Pancreas (tissue), 10 donors: ENCODE measurements at places on chromosomes 12 and 14.

DNA sequence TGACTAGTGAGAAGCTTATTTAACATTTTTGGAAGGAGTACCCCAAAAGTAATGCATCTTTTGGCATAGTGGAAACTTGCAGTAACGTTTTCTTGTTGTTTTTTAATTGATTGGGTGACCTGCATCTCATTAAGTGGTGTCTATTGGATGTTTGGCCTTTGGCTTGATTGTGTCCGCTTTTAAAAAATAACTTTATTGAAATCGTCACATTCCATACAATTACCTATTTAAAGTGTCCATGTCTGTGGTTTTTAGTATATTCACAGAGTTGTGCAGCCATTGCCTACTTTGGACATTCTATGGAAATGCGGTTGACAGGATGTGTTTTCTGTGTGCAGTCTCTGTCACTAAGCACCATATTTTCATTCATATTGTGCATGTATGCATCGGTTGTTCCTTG is 46.3 kb downstream of the TRAF3 start:
- no peaks in the 10 kb centered on the region for H3K4me1 ChIP-seq
- no peaks in the 10 kb centered on the region for H3K36me3 ChIP-seq
- H3K27me3 ChIP-seq: no peaks in the 10 kb centered on the region
- no peak overlapping the region for H3K4me3 ChIP-seq
- no peak overlapping the region for H3K27ac ChIP-seq

DNA sequence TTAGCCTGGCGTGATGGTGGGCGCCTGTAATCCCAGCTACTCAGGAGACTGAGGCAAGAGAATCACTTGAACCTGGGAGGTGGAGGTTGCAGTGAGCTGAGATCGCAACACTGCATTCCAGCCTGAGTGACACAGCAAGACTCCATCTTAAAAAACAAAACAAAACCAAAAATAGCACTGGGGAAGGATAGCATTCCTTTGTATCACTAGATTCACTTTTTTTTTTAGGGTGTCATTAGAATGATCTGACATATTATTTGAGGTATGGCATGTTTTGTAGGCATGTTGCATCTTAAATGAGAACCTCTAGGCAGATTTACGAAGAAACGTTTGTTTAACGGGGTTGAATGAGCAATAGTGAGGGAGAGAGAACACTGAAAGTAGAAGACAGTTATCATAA is 16.8 kb upstream of the FAR2 start:
- H3K4me3 ChIP-seq: no peak overlapping the region
- no peaks in the 10 kb centered on the region for H3K4me1 ChIP-seq
- no peaks in the 10 kb centered on the region for H3K36me3 ChIP-seq
- H3K27me3 ChIP-seq: no peaks in the 10 kb centered on the region

DNA sequence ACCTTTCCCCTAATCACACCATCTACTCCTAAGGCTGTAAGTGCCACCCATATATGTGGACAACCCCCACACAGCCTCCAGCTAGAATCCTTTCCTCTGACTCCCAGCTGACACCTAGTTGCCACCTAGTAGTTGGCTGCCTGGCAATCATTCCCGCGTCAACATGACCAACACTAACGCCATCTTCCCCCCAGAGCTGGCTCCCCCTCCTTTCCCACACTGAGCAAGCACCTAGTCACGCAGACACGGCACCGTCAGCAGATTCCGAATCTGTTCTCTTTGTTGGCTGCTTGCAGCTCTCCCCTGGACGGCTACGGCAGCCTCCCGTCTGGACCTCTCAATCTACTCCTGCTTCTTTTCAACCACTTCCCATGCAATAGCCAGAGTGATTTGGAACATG is 27.7 kb downstream of the UBR7 start:
- DNase-seq: no peak
- H3K27ac ChIP-seq: no peak overlapping the region
- H3K27me3 ChIP-seq: no peaks in the 10 kb centered on the region
- no peak overlapping the region for H3K4me3 ChIP-seq
- no peaks in the 10 kb centered on the region for H3K4me1 ChIP-seq

- no peak for DNase-seq
- H3K36me3 ChIP-seq: no peaks in the 10 kb centered on the region
- no peak overlapping the region for H3K27ac ChIP-seq
- H3K4me1 ChIP-seq: no peaks in the 10 kb centered on the region
Measured at GRCh38 chr12:5017638-5018348, 25.9 kb upstream of the KCNA5 start.

- no peaks in the 10 kb centered on the region for H3K27me3 ChIP-seq
- no peak for DNase-seq
- no peak overlapping the region for H3K4me3 ChIP-seq
- no peaks in the 10 kb centered on the region for H3K4me1 ChIP-seq
- no peak overlapping the region for H3K27ac ChIP-seq
Measured at GRCh38 chr12:112870267-112870980, 36.3 kb upstream of the OAS1 start.
